ENCODE measurements at places on chromosomes 3 and 15.

DNA sequence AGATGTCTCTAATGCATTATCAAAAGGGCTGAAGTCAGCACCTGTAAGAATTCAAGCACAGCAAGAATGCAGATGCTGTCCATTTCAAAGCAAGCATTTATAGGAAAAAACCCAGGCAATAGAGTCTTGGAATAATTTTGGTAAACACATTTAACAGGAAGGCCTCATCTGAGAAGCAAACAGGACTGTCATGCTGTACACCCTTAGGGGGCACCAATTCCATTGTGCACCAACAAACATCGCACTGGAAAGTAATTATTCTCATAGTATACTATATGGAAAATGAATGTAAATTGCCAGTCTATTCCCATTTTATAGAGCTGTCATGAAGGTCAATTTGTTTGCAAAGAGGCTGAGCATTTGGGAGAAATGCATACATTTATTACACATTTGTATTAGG, 247.3 kb upstream of the SUCLG2 start:
- no peak for DNase-seq

DNA sequence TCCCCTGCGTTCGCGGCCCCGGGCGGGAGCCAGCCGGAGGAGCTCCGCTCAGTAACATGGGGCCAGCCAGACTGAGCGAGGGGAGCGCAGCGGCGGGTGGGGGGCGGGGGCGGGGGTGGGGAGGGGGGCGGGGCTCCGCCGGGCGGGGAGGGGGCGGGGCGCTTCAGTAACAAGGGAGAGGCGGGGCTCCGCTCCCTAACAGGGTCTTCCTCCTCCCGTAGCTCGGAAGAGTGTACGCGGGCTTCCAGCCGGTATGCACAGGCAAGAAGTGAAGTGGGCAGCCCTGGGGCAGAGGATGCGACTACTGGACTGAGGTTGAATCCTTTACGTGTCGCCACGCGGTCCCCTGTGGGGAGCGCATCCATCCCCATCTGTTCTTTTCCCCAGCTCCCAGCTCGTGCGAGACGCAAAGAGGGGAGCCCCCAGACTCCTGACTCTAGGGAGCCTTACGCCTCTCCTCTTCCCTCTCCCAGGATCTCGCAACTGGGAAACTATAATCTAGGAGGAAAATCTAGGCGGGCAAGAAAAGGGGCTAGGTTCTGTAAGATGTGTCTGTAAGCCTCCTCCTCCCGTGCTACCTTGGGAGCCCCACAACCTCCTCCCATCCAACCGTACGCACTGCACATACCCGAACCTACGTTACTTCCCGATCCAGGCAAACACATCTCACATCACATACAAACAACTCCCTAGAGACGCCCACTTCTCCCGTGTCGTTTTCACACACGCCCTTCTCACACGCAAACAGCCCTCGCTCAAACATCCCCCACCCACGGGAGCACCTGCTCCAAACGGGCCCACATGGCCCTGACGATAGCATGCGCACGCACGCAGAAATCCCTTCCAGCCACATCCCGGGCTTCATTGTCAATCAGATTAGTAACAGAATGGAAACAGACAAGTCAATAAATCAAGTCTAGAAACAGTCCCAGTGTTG, at the start of gene SHF:
Gene SHF, minus strand, starts transcription at position 73 of the 937 bp plus-strand sequence. Its CDS starts 15 bp downstream, at position 58.
- DNase-seq: peak; percentile 47

DNA sequence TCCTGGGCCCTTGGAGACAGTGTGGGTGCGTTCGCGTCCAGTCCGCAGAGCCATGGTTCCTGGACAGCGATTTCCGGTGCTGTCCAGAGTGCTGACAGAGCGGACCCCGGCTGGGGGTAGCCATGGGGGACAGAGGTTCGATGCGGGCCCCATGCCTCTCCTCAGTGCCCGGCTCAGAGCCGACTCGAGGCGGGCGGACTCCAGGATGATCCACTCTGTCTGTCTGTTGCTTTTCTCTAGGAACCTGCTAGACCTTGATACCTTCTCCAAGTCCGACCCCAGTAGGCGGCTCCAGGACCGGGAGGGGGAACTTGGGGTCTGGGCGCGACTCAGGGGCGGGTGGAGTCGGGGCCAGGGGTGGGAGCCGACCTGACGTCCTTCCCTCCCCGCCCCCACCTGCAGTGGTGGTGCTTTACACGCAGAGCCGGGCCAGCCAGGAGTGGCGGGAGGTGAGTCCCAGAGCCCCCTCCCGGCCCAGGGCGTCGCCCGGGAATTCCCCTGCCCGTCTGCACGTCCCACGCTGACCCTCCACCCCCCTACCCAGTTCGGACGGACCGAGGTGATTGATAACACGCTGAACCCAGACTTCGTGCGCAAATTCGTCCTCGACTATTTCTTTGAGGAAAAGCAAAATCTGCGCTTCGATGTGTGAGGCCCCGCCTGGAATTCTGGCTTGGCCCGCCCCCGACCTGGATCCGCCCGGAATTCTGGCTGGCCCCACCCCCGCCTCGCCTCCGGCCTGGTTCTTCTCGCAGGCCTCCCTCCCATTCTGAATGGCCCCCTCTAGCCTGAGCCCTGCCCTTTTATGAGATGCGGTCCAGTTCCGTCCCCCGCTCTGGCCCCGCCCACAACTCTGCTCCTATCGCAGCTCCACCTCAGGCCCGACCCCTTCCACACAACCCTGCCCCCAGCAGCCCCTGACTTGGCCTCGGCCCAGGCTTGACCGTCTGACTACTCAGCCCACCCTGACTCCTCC, 1.0 kb downstream of the CPNE9 start:
- DNase-seq: peak; percentile 69

- DNase-seq: no peak
These were observed 42.2 kb downstream of the PXYLP1 start for GRCh38 chr3:141273700-141274410.

GRCh38 chr15:60095711-60096110, 91.6 kb downstream of the FOXB1 start:
- DNase-seq: no peak

DNA sequence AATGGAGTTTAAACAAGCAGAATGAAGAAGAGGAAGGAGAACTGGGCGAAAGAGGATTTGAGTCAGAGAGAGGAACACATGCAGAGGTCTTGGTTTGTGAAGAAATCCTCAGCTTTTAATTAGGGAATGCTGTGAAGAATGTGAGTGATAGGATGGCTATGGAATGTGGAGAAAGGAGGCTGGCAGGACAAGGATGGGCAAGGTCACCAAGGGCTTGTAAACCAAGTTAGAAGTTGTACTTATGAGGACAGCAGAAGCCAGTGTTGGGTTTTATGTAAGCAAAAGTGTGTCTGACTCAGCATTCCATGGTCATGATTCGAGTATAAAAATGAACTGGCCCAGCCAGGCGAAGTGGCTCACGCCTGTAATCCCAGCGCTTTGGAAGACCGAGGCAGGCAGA, 60.0 kb upstream of the IL12A start:
- no peak for DNase-seq

DNA sequence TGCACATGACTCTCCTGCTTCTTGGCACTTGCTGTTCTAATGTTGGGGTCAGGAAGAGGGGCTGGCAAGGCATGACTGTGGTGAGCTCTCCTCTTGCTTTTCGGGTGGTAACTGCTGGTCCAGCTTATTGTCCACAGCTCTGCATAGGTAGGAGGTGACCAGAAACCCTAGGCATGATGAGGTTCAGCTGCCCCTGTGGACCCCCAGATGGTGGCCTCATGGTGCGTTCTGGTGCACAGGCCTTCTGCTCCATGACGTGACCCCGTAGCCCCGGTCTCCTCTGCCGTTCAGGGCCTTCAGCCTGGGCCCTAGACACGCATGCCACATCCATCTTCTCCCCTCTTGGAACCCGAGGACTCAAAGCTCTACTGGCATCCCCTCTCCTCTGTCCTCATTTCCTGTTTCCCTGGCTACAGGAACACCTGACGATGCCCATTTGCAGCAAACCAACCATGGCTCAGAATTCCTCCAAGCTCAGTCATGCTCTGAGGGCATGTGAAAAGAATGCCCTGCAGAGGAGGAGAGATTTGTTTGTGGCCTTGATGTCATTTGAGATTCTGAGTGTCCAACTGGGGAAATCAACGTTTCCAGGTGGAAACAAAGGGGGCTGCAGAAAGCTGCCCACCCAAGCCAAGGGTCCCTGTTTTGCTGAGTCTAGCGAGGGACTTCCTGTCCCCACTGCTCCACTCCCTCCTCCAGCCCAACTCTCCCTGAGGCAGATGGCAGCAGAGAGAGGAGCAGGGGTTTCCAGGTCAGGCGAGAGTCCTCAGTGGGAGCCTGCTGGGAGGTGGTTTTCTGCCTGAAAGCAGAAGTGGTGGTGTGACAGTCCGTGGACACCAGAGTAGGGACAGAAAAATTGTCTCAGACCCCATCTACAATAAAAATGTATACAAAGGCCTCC, 198.7 kb upstream of the LYSMD4 start:
- no peak for DNase-seq

- DNase-seq: no peak
These were observed 7.2 kb downstream of the LRIG1 start for GRCh38 chr3:66493458-66494099.

DNA sequence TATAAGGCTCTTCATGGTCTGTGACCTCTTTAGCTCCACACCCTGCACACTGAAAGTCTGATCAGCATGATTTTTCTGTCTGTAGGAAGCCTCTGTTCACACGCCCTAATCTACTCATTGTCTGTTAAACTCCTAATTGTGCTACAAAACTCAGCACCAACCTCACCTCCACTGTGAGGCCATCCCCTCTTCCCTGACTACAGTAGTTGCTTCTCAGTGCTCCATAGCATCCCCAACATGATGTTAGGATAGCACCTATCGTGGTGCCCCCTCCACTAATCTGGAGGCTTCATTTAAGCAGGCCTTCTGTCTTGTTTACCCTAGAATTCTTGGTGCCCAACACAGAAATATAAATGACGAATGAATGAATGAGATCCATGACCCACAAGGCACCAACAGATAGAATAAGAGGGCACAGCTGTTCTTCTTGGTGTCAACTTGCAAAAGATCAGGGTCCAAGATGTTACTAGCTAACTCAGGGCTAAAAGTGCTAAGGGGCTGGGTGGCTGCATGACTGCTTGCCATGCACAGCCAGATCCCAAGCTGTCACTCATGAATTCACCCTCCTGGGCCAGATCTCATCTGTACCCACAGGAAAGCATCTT, 55.2 kb upstream of the HEG1 start:
- DNase-seq: no peak

DNA sequence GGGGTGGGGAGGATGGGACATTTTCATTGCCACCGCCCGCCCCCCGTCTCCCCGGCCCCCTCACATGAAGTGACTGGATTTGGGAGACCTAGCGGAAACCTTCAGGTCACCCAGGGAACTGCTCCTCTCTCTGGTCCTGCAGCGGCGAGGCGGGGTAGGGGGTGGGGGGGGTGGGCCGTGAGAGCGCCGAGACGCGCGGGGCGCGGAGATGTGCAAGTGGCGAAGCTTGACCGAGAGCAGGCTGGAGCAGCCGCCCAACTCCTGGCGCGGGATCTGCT, 712 bp upstream of the MME start:
- no peak for DNase-seq

- no peak for DNase-seq
These were observed 220.9 kb upstream of the CDIN1 start for GRCh38 chr15:36358523-36358922.

DNA sequence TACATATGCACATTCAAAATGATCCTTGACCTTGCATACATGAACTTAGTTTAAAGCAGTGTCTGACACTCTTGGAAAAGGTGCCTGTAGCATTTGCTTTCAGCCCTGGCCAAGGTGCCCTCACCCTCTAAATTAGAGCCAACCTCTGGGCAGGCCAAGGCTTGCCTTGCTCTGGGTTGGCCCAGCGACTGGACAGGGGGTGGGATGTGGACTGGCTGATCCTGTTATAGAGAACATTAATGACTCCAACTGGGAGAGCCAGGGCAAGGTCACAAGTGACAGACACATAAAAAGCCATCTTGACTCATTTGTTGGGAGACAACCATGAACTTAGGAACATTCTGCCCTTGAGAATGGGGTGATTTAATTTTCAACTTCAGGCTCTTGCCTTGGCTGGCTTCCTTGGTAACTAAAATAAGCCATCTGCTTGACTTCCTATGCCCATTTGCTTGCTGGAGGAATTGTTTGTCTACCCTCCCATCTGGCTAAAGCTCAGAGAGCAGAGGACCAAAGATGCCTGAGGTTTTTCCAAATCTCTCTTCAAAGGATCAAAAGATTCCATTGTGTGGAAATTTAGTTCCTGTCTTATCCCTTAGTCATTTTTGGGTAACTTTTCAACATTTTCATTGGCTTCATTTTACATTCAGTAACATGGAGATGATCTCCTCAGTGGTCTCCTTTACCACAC, 403.7 kb downstream of the SOX2 start:
- no peak for DNase-seq

DNA sequence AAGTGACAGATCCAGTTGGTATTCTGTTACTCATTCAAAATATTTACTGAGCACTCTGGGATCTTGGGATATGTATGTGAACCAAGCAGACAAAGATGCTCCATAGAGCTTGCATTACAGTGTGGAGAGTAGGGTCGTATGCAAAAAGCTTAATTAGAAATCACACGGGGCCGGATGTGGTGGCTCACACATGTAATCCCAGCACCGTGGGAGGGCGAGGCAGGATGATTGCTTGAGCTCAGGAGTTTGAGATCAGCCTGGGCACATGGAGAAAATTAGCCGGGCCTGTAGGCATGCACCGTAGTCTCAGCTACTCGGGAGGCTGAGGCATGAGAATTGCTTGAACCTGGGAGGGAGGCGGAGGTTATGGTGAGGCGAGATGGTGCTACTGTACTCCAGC, 68.7 kb upstream of the MB21D2 start:
- no peak for DNase-seq

GRCh38 chr3:194090716-194091115, 45.2 kb upstream of the HES1 start:
- no peak for DNase-seq

- DNase-seq: no peak
These were observed 173.3 kb downstream of the SEMA6D start for GRCh38 chr15:47890397-47891150.

DNA sequence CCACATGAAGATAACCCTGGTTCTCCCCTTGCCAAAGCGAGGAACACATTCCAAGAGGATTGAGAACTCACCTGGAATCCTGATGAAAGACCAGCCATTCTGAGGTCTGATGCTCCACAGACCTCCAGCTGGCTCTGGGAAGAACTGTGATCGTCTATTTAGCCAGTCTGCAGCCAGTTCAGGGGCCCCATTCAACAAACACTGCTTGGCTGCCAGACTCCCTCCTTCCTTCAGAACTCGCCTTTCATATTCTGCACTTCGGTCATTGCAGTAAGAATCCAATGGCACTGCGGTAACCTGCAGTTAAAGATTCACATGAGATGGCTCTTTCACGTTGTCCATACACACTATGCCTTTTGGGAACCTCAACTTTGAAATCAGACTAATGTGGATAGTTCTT, 67.6 kb downstream of the CHAC1 start:
- DNase-seq: no peak

DNA sequence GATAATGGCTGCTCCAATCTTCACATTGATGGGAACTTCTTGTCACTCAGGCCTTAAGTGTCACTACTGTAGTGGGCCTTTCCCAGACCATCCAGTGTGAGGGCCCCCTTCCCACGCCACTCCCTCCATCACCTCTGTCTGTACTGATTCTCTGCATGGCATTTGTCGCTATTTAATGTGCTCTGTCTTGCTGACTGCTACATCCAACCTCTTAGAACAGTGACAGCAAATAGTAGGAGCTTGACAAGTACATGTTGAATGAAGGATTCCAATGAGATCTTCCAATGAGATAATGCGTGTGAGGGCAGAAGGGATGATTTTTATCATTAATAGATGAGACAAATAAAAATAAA, 5.6 kb upstream of the CCR9 start:
- DNase-seq: no peak

- no peak for DNase-seq
These were observed 556.9 kb upstream of the CFAP20DC start for GRCh38 chr3:59606638-59607266.
